ENCODE measurements at places on chromosomes 4 and X. TPM values are rescaled to one million over a fixed set of nuclear protein-coding genes. Genes with fewer than 3 reads are reported as not detected.
A peak's percentile ranks its signal among the peaks of the same experiment; 100 is the strongest.

ODAPH gene
- not detected for total RNA-seq

P2RY4 gene
- total RNA-seq: 5.1 TPM

GRCh38 chrX:39972340-39972739 is 125.4 kb downstream of the BCOR start:
- DNase-seq: no peak
- no peaks in the 10 kb centered on the region for H3K36me3 ChIP-seq
- H3K4me1 ChIP-seq: no peaks in the 10 kb centered on the region

SEPSECS gene
- 13.8 TPM for total RNA-seq

GK2 gene
- total RNA-seq: not detected

CT45A5 gene
- total RNA-seq: not detected

TMEM128 gene
- 16.5 TPM for total RNA-seq

DNA sequence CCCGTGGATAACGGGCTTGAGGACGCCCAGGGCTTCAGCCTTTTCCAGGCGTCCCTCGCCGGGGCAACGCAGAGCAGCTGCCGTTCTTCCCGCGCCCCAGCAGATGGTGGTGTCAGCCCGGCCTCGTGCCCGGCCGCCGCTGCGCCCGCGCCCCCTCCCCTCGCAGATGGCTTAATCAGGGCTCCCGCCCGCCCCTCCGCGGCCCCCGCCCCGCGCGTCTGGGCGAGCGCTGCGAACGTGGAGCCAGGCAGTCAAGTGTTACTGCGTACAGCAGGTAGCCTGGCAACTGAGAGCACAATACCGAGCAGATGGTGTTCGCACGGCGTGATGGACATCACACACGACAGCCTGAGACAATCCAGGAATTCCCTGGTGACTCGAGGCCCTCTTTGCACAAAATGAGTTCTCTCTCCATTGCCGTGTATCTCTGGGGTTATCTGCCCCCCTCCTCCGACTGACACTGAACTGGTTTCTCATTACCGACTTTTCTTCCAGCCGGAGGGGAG is 69.3 kb downstream of the MGST2 start:
- H3K4me3 ChIP-seq: peak overlapping the region; percentile 24
- peak overlapping the region; percentile 89 for H3K27ac ChIP-seq
- peak; percentile 74 for DNase-seq
- peaks cover 7% of the 10 kb centered on the region for H3K4me1 ChIP-seq
- H3K27me3 ChIP-seq: no peaks in the 10 kb centered on the region

DNA sequence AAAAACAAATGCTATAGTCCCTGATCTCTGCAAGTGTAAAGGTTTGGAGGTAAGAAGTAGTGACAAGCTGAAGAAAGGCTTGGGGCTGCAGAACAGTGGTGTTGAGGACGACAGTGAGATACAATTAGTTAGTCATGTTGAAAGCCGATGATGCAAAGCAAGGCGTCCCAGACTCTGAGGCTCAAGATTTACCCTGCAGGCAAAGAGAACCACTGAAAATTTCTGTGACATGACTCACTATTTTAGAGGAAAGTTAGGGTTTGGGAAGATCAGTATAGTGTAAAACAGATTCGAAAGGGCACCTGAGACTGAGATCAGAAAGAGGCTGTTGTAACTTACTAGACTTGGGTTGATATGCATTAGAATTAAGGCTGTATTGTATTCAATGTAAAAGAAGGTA is 281.3 kb upstream of the FTHL17 start:
- no peak for DNase-seq
- H3K4me1 ChIP-seq: no peaks in the 10 kb centered on the region
- no peaks in the 10 kb centered on the region for H3K36me3 ChIP-seq
- H3K27ac ChIP-seq: no peak overlapping the region

- no peaks in the 10 kb centered on the region for H3K4me1 ChIP-seq
- no peaks in the 10 kb centered on the region for H3K27me3 ChIP-seq
- H3K27ac ChIP-seq: no peak overlapping the region
- no peak overlapping the region for H3K4me3 ChIP-seq
- no peaks in the 10 kb centered on the region for H3K36me3 ChIP-seq
Measured at GRCh38 chrX:17425551-17425950, 50.6 kb downstream of the NHS start.

DNA sequence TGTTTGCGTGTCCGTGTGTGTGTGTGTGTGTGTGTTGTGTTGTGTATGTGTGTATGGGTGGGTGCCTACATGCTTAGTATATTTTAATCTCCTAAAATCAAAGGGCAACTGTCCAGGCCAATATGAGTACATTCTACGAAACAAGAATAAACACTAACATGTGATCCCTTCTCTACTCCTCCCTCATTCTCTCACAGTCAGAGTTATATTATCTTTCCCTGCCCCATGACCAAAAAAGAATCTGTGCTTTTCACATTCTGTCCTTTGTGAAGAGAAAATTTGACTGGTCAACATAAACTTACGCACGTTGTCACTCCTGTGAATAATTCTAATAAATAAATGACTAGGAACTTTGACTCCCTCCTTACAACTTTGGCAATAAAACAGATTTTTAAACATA is 532.9 kb downstream of the DMD start:
- no peak for DNase-seq
- H3K27ac ChIP-seq: no peak overlapping the region
- no peak overlapping the region for H3K4me3 ChIP-seq

NSUN7 gene
- total RNA-seq: 37.0 TPM

DNA sequence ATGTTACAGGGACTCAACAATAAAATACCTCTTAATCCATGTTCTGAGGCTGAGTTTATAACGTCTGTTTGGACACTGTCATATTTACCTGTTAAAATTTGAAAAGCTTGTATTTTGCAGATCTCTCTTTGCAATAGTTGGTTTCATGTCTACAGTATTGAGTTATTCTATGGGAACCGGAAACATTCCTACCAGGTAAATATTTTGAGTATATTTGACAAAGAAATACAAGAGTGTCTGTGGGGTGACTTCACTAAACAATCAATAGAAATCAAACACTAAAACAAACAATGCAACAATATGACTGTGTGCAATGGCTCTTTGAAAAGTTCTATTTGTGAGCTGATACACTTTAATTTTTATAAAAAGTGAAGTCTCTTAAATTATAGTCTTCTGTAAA is 47.7 kb upstream of the CXCL8 start:
- no peak for DNase-seq
- no peaks in the 10 kb centered on the region for H3K36me3 ChIP-seq
- H3K27me3 ChIP-seq: no peaks in the 10 kb centered on the region
- no peak overlapping the region for H3K4me3 ChIP-seq
- H3K27ac ChIP-seq: no peak overlapping the region

DNA sequence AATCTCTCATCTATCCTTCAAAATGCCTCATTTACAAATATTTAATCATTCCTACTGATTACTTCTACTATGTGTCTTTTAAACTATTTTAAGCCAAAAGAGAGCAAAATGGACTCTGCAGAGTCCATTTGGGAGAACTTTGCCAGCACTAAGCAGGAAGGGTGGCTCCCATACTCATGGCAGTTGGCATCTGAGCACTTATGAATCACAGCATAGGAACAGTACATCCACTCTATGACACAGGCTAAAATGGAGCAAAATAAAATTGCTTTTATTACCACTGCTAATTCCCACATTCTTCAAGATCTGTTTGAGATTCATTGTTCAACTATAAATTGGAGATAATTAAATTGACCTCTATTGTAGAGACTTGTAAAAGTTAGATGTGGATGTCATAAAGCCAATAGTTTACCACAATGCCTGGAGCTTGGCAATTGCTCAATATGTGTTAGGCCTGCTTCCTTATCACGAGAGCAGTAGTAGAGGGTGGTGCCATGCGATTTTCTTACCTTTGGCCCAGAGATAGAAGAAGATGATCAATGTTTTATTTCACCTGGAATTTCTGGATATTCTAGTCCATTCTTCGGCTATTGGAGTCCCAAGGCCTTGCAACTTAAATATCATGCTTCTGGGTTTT is 19.1 kb downstream of the HPGD start:
- peaks cover 5% of the 10 kb centered on the region for H3K4me1 ChIP-seq
- H3K27me3 ChIP-seq: no peaks in the 10 kb centered on the region
- H3K27ac ChIP-seq: peak overlapping the region; percentile 77
- peak; percentile 53 for DNase-seq
- no peaks in the 10 kb centered on the region for H3K36me3 ChIP-seq
- no peak overlapping the region for H3K4me3 ChIP-seq

NDST4 gene
- total RNA-seq: 0.14 TPM

TRAM1L1 gene
- total RNA-seq: not detected
